ENCODE measurements at places on chromosomes 11 and 22.
A peak's percentile ranks its signal among the peaks of the same experiment; 100 is the strongest.

DNA sequence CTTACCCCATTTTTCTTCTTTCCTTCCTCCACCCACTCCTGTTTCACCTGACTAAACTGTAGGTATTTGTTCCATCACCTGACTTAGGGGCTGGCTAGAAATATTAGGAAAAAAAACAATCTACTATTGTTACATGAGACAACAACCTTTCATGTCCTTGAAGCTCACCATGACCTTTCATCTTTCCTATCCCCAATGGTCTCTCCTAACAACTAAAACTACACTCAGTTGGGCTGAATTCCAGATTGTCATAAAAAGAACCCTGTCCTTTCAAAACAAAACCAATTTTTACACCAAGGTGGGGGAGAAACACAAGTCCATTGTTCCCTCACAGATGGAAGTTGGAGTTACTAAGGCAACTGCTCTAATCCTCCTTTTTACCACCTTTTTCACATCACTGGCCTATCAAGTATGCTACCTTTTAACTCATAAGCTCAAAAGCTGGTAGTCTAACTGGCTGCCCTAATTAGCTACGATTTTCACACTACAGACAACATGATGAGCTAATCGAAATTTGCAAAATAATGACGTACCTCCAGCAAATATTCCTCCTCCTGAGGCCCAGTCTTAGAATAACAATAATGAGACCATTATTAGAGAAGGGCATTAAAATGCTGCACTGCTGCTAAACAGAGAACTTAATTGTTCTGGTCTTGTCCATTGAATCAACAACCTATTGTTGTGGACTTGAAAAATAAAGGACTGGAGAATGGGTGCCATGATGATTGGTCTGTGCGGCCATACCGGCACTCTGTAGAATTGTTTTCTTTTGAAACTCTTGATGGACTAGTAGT is 46.5 kb upstream of the SOX6 start:
- no peak for DNase-seq

DNA sequence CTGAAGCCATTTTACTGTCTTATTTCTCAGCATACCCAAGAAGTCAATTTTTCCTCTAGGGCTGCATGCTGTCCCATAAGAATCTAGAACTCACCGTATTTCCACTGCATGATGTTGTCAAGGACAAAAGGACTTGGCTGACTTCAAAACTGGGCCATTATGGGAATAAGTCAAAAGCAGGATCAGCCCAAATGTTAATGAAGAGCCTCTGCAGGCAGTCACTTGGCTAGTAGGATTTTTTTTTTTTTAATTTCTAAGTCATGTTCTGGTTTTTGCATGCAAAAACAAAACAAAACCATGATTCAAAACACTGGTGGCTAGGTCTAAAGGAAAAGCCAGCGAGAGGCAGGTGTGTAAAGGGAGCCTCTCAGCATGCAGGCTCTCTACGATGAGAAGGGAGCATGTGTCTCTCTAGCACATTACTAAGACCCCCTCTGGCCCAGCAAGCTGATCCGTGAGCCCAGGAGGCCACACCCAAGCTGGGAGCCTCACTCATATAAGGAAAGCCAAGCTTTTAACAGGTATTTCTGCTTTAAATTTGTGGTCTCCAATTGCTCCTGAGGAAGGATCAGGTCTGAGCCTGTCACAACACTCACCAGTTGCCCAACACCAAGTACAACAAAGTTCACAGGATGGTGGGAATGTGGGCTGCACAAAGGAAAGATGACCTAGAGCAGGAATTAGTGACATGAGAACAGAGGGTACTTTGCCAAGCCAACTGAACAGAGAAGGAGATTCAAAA is 21.4 kb upstream of the STK33 start:
- no peak for DNase-seq

GRCh38 chr11:66891851-66892660 is 35.2 kb downstream of the LRFN4 start:
- DNase-seq, result peak; percentile 77

DNA sequence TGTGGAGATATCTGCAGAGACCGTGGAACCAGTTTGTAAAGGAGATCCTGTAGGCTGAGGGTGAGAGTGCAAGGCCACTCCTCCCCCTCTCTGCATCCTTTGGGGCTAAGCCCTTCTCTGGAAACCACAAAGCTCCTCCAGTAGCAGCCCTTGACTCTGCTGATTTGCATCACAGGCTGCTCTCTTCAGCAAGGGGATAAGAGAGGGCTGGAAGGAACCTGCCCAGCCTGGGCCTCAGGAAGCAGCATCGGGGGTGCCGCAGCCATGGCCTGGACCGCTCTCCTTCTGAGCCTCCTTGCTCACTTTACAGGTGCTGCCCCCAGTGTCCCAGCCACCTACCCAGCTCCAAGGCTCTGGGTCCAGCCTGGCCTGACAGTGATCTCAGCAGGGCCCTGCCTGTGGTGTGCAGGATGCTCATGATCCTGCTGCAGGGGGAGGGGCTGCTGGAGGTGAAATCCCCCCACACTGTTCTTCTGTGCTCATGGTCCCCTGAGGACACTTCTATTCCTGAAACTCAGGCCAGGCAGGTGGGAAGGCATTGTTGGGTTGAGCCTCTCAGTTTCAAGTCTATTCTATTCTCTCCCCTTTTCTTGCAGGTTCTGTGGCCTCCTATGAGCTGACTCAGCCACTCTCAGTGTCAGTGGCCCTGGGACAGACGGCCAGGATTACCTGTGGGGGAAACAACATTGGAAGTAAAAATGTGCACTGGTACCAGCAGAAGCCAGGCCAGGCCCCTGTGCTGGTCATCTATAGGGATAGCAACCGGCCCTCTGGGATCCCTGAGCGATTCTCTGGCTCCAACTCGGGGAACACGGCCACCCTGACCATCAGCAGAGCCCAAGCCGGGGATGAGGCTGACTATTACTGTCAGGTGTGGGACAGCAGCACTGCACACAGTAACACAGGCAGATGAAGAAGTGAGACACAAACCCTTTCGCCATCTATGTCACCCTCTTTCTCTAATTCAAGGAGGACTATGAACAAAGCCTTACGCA is 68.5 kb upstream of the IGLL5 start:
- DNase-seq, result peak; percentile 64

- no peak for DNase-seq
These were observed 237.2 kb downstream of the LRRC4C start for GRCh38 chr11:41222236-41222635.

- no peak for DNase-seq
These were observed 25.4 kb downstream of the NEU3 start for GRCh38 chr11:75014129-75014528.

- DNase-seq, result no peak
These were observed 66.0 kb downstream of the MYEOV start for GRCh38 chr11:69359735-69360480.

- DNase-seq, result no peak
These were observed 26.9 kb upstream of the DEUP1 start for GRCh38 chr11:93303689-93304088.

- no peak for DNase-seq
These were observed 13.6 kb downstream of the PARVB start for GRCh38 chr22:44037519-44038375.

DNA sequence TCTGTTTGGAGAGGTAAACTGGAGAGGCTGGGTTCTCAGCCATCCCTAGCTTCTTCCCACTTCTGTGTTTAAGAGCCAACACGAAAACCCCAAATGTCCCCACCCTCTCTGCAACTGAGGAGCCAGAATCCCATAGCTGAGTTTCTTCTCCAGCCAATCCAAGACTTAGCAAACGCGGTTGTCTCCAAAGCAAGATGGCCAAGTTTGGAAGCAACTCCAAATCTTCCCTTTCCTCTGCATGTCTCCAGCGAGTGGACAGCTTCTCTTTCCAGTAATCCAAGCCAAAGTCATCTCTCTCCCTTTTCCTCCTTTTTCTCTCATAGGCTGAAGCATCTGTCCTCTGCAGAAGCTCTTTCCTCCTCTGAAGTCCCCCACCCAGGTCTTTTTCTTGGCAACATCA is 539.2 kb downstream of the MIAT start:
- no peak for DNase-seq

DNA sequence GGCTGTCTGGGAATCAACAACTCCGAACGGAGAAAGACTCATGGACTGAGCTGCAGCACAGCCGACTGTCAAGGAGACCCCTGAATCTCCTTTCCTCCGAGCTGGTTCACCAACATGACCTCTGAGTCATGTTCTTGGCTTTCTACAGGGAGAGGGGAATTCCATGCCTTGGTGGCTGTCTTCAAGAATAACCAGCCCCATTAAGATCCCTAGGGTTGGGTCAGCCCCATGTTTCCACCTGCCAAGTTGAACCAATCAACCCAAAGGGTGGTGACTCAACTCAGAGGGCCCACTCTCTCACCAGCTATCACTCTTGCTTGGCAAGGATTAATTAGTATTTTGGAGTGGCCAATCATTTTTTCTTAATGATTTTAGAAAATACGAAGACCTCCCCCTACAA is 28.3 kb upstream of the IGSF22 start:
- DNase-seq, result no peak

- no peak for DNase-seq
These were observed 116.9 kb downstream of the TRIM29 start for GRCh38 chr11:120020981-120021380.

GRCh38 chr11:76721755-76722677 is 51.5 kb upstream of the LRRC32 start:
- peak; percentile 62 for DNase-seq
